ENCODE measurements at places on chromosomes 7 and 10.

DNA sequence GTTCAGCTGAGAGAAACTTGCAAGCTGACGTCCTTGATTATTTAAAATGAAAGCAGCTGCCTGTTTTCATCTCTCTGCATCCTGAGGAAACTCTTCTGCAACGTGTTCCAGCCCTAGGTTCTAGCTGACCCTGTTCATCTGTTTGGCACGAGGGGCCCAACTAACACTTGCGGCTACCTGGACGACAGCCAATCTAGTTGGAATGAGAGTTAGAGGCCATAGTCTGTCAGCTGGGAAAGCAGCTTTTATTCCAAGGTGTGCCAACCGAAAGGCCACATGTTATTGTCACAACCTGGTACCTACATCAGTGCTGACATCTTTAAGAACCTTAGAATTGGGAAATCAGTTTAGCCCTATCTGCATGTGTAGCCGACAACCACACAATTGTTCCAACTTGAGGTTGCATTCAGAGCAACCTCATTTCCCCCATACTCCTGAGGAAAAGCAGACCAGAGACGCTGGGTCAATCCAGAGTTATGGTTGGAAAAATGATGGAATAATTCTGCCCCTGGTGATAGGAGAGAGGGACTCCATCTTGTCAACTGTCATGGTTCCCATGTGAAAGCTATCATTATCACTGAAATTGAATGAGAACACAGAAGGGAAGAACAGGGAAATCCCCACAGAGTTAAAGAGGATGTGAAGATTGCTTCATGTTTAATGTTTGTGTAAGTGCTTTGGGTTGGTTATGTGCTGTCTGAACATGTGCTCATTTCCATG is 121.6 kb downstream of the EGFR start:
- peak; percentile 40 for DNase-seq

DNA sequence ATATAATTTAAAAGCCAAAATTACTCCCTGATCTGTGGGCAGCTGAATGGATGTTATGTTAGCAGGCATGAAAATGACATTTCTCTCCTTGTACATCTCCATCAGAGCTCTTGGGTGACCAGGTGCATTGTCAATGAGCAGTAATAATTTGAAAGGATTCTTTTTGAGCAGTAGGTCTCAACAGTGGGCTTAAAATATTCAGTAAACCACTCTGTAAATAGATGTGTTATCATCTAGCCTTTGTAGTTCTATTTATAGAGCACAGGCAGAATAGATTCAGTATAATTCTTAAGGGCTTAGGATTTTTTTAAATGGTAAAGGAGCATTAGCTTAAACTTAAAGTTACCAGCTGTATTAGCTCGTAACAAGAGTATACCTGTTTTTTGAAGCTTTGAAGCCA is 52.0 kb downstream of the MRPL32 start:
- no peak for DNase-seq

DNA sequence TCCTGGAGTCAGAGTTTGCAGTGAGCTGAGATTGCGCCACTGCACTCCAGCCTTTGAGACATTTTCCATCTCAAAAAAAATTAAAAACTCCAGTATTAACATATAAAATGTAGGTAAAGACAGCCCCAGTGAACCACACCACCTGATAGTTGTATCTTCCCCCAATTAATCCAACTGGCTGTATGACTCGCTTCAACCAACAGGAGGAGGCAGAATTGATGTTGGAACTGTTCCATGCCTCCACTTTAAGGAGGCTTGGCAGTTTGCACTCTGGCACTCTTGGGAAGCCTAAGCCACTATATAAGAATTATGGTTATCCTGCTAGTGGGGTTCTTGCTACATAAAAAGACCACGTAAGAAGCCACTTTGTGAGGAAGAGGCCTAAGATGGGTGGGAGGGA is 72.7 kb downstream of the STK17A start:
- DNase-seq: no peak

DNA sequence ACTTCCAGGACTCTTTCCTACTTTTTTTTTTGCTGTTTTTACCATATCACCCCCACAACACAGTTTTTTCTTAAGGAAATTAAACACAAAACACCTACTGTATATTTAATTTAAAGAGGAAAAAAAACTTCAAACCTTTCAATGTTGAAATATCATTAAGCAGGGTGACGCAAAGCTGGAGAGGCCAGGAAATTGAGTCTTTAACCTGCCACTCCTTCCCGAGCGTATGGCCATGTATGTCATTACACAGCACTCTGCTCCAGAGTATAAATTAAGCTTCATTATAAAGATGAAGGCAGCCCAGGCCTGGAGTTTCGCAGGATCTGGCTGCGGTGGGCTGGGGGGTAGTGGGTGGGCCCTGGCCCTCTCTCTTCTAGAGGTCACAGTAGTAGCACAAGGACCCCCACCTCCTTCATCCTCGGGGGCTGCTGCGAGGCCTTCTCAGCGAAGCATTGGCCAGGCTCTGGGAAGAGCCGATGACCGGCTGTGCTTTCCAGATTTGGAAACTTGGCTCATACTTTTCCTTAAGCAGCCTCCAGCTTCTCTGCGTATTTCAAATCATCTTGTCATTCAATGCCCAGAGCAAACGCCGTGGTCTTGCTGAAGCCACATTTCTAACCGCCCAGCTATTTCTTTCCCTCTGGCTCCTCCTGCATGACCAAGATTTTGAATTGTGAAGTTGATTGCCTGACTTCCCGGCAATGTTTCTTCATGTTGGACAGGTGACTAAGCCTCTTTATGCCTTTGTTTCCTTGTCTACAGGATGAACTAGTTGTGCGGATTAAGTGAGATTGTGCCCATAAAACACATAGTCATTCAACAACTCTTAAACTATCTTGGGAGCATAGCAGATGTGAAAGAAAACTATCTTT is 765.1 kb downstream of the SUGCT start:
- no peak for DNase-seq

DNA sequence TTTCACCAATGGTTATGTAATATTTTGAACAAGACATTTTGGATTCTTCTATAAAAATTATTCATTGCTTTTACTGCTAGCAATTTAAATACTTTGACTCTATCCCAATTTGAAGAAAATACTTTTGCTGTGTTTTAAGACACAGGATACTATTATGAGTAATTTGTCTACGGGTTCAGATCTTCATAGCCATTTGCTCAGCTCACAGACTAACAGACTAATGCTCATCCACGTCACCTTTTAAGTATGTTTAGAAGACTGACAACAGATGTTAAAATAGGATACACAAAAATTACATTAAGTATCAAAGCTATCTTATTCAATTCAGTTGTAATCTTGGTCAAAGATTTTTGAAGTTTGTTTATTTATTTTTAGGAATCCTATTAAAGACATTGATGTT is 251.3 kb upstream of the CHRM2 start:
- no peak for DNase-seq

DNA sequence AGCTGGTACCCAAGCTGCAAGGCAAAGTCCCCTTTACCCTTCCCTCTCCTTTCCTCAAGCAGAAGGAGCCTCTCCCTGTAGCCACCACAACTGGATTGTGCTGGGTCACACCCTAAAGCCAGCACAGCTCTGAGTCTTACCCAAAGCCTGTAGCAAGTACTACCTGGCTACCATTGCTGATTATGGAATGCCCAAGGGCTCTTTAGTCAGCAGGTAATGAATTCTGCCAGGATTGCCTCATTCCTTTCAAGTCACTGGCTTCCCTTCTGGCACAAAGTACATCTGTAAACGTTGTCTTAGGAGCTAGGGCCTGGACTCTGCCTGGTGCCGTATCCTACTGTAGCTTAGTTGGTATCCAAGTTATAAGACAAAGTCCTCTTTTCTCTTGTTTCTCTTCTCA is 52.0 kb downstream of the FAS start:
- no peak for DNase-seq

- DNase-seq: no peak
These were observed at the start of gene TMEM176A for GRCh38 chr7:150800581-150801241. Gene TMEM176A (plus strand): TSS chr7:150800769. CDS start chr7:150801551, 782 bp downstream.

DNA sequence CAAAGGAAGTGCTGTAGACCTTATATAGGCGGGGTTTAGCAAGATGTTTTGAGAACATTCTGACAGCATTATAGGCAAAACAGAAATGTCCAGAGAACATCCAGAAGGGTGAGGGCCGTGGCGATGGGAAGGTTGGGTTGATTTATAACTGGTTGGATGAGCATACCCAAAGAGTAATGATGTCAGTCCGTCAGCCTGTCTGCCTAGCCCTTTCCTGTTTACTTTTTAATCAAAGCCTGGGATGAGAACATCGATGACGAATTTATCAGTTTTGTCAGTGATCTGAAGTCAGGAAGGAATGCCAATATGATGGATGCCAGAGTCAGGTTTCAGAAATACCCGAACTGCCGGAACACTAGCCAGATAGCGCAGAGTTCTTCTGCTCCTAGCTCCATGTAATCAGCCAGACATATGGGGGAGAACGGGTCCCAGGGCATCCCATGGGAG is 33.8 kb upstream of the TRIM8 start:
- DNase-seq: no peak

DNA sequence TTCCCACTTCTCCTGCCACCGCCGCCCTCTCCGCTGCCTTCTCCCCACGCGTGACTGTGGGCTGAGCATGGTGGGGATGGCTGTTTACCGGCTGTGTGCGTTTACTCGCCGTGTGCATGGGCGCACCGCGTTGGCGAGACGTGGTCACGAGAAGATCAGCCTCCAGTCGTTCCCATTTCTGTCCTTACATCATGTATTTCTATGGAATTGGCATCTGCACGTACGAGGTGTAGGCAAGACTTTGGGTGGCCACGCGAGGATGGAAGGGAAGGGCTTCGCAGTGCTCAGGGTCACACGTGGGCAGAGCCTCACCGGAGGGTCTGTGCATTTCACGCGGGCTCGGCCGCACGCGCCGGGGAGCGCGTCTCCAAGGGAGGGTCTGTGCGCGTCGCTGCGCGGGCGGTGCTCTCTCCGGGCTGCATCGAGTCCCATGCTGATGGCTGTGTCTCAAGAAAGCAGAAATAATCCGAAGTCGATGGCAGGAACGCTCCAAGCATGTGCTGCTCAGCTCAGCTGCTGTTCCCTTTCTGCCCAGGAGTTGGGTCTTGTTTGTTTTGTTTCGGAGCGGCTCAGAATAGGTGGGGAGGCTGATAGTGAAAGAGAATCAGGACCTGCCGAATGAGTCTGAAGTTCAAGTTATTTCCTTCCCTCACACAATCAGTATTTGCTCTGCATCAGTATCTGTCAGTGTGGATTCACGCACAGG is 973 bp downstream of the CAMK1D start:
- peak; percentile 59 for DNase-seq

- no peak for DNase-seq
These were observed 12.8 kb downstream of the DNMBP start for GRCh38 chr10:99996671-99997648.

GRCh38 chr7:136399385-136399784 is 422.2 kb upstream of the MTPN start:
- no peak for DNase-seq

- DNase-seq: peak; percentile 25
These were observed 113.4 kb upstream of the AHR start for GRCh38 chr7:17184805-17185689.

GRCh38 chr7:23544913-23545354 is 13.2 kb upstream of the TRA2A start:
- DNase-seq: peak; percentile 42

DNA sequence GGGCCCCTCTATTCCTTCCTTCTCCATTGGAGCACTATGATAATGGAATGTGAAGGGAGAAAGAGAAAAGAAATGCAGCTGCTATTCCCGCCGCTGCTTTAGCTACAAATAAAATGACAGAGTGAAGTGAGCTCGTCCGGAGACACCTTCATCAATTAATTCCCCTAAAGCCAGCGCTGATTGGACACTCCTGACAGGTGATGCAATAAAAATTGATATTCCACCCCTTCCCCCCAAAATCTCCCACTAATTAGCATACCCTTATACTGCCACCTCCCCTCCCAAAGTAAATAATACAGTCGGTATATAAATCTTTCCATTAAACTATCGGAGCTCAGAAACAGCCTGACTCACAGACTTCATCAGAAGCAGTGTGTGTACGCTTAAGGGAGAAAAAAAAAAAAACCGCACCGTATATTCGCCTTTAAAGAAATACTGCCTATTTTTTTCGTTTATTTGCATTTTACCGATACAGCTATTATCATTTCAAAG is 7.3 kb downstream of the SKIDA1 start:
- no peak for DNase-seq

- no peak for DNase-seq
These were observed 1.3 kb downstream of the OR2A5 start for GRCh38 chr7:144050093-144050492.

DNA sequence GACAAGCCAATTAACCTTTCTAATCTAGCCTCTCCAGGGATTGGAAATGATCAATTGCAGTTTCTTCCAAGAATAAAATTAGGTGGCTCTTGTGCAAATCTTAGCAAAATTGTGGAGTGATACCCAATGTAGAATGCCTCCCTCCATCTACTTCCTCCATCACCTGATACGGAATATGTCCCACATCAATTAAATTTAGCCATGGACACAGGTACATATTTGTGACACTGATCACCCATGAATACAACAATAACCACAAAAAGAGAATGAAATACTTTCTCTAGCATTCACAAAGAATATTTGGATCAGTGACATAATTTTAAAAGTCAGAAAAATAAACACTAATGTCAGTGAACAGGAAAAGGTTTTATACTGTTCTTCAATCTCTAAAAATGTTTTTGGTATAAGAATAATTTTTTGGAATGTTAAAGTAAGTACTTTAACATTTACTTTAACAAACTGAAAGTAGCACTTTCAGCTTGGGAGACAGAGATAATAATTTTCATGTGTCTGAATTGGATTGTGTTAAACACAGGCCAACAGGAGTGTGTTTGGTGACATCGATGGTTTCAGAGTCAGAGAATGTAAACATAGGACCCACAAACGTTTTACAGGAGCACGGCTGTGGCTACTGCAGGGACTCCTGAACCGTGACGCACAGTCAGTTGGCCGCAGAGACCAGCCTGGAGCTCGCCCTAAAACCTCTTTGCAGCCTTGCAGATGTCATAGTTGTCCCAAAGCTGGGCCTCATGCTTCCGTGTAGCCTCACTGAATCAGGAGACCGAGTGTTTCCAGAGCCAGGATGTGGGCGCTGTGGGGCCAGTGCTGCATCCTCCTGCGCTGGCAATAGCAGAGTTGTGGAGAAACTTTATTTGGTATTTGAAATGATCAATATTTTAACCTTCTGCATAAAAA is 7.2 kb downstream of the RBM20 start:
- DNase-seq: peak; percentile 49

DNA sequence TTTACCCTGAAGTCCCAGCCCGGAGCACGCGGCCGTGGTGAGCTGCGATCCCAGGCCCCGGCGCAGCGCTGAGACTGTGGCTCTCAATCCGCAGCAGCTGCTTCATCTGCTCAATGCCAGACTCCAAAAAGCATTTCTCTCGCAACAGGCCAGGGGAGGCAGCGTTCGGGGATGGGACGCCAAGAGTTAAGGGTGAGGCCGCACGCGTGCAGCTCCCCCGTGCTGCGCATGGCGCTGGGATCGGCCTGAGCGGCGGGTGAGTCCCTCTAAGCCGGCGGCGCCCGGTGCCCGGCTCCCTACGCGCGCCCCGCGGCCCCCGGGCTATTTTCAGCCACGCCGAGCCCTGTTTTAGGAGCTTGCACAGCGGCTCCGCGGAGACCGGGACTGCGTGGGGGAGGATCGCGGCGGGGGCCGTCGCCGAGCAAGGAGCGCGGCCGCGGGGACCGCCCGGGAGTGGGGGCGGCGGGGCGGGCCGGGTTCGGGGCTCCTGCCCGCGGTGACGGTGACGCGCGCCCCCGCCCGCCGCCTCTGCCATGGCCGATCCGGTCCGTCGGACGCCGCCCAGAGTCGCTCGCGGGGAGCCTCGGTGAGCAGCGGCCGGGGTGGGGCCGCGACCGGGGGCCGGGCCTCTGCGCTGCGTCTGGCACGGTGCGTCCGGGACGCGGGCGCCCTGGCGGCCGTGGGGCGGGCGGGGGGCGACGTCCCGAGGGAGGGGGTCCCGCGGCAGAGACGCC is 29.4 kb upstream of the JAKMIP3 start:
- no peak for DNase-seq

- no peak for DNase-seq
These were observed 59.9 kb downstream of the COL26A1 start for GRCh38 chr7:101422356-101423195.
